NCI-H774 (cell line): ENCODE measurements at places on chromosomes 4 and X.

GRCh38 chr4:152696764-152697261, 17.0 kb upstream of the TMEM154 start:
- no peak for DNase-seq

- no peak for DNase-seq
These were observed 26.5 kb downstream of the ADH5 start for GRCh38 chr4:99062120-99062519.

GRCh38 chr4:80806472-80806871, 224.0 kb upstream of the BMP3 start:
- DNase-seq: no peak

GRCh38 chr4:82138374-82138773, 235.4 kb downstream of the HNRNPD start:
- DNase-seq: no peak

DNA sequence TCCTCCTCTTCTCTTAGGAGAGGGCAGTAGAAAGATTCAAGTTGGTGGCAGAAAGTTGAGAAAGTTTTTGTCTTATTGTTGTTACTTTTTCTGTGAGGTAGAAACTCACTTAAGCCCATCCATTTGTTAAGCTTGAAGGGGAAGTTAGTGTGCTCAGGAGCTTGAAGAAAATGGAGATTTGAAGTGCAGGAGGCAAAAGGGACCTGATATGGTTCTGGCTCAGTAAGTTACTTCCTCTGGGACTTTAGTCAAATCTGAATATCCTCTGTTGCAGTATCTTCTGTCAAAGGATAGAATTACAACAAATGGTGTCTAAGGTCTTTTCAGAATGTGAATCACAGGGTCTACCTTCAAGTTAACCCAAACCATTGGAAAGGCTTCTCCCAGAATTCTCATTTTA, 46.2 kb downstream of the CXCL13 start:
- no peak for DNase-seq

- DNase-seq: no peak
These were observed 34.1 kb upstream of the TNIP3 start for GRCh38 chr4:121198251-121198650.

- no peak for DNase-seq
These were observed 51.3 kb downstream of the YIPF6 start for GRCh38 chrX:68550193-68550592.

- no peak for DNase-seq
These were observed 38.3 kb downstream of the SPCS3 start for GRCh38 chr4:176358083-176358469.

DNA sequence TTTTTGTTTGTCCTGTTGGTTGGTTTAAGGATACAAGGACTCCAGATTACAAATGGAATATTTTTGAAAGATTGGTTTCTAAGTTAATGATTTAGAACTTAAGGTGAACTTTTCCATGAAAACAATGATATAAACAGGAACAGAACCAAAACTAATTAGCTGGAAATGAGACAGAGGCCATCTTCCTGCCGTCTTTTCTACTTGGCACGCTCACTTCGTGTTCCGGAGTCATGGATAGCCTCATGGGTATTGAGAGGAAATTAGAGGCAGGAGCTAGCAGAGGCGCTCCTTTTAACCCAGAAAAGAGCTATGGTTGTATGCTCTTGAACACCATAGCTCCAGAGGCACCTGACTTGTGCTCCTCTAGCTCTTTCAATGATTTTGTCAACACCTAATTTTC, 2.4 kb downstream of the FAM241A start:
- no peak for DNase-seq

DNA sequence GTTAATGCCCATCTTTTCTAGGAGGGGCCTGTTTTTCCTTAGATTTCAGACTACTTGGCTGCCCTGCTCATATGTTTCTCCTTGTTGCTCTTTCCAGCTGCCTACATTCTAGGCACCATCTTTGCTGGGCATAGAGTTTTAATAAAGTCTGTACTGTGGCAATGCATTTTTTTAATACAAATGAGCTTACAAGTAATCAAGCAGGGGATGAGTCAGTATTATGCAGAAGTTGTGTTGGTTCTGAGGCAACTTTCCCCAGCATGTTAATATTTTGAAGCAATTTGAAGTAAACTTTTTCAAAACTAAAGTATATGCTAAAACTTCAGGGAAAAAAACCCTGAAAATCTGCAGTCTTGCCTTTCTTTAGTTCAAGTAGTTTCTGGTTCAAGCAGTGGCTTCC, 372.0 kb upstream of the GATB start:
- DNase-seq: no peak

DNA sequence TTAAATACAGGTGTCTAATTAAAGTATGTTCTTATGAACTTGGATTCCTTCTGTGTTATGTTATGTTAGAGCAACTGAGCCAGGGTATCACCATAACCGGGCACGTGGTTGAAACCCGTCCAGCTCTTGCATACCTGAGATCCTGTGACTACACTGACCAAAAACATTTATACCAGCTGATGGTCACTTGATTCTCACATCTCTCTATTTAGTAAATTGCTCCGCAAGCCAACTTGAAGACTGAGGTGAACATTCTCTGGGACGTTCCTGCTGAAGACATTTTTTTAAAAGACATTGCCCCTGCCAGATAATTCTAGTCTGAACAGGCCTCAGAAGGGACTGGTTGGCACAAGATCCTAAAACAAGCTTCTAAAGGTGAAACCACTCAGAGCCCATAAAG, 550.0 kb upstream of the DIPK2B start:
- no peak for DNase-seq
